ENCODE measurements at places on chromosomes 4 and X.

GRCh38 chrX:75781611-75782010 is 3.4 kb downstream of the MAGEE2 start:
- peak; percentile 29 for DNase-seq

- DNase-seq, result no peak
These were observed 29.1 kb upstream of the CT55 start for GRCh38 chrX:135200297-135200696.

DNA sequence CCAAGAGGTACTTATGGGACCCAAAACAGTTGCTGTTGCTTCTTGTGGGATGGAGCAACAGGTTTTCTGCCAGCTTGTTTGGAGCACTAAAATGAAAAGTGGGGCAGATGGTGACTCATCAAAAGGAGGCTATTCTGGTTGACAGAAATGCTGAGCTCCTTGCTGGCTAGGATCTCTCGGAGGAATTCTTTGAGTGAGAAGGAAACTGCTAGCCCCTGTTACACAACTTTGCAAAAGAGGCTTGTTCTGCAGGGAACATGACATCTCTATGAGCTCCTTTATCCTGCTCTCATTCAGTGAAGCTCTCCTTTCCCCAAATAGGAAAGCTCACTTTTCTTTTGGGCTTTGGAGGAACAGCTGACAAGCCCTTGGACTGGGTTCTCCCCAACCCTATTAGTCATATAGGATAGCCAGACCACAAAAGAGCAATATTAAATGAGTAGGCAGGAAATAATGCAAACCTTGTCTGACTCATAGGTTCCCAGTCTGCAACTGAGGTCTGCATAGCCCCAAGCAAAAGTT is 108.3 kb downstream of the CDS1 start:
- no peak for DNase-seq

- DNase-seq, result peak; percentile 47
These were observed 27.5 kb upstream of the PDGFC start for GRCh38 chr4:156999175-156999517.

GRCh38 chr4:153045111-153045982 is 109.2 kb downstream of the FHDC1 start:
- no peak for DNase-seq

DNA sequence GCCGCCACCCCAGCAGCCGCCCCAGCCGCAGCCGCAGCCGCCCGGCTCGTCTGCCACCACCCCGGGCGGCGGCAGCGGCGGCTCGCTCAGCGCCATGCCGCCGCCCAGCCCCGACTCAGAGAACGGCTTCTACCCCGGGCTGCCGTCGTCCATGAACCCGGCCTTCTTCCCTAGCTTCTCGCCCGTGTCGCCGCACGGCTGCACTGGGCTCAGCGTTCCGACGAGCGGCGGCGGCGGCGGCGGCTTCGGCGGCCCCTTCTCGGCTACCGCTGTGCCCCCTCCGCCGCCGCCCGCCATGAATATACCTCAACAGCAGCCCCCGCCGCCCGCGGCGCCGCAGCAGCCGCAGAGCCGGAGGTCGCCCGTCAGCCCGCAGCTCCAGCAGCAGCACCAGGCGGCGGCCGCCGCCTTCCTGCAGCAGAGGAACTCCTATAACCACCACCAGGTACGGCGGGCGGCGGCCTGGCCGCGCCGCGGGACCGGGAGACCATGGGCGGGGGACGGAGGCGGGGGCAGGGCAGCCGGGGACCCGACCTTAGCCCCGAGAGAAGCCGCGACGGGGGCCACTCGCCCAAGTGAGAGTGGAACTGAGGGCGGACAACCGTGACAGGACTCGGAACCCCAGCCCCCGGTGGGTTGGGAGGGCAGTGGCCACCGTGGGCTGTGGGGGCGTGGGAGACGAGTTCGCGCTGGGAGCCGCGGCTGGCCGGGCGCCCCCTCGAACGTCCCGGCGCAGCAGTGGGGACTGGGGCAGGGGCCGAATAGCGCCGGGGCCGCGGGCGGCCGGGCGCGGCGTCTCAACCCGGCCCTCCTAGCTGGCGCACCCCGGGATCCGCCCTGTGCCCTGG is 1.8 kb downstream of the CPEB2 start:
- DNase-seq, result peak; percentile 47

DNA sequence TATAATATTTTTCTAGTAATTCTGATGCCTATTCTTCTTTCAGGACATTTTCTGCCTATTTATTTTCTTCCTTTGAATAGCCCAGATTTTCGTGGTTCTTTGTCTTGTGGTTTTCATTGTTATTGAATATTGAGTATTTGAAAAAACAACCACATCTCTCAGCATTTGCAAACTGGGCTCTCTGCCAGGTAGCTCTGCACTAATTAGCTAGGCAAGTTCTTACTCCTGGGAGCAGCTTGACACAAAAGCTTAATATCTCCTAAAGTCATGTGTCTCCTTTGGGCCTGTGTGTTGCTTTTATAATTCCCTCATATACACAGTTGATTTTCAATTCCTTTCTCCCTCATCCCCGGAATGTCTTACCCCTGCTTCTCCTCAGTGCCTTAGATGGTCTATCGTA is 413.5 kb upstream of the GRIA3 start:
- DNase-seq, result no peak

DNA sequence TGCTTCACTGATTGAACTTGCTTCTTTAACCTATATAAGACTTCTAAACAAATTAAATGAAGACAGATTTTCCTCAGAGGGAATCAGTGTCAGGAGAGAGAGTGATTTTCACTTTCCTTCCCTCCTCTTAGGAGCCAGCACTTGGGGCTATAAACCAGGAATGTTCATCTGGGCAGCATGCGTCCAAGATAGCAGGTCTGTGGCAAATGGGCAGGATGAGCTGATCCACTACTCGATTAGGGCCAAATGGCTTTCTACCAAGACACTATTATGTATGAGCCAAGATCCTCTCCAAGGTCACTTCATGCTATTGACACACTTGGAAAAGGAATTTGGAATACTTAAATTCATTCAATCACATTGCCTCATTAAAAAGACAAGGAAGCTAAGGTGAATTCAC is 203.9 kb upstream of the GRID2 start:
- no peak for DNase-seq

DNA sequence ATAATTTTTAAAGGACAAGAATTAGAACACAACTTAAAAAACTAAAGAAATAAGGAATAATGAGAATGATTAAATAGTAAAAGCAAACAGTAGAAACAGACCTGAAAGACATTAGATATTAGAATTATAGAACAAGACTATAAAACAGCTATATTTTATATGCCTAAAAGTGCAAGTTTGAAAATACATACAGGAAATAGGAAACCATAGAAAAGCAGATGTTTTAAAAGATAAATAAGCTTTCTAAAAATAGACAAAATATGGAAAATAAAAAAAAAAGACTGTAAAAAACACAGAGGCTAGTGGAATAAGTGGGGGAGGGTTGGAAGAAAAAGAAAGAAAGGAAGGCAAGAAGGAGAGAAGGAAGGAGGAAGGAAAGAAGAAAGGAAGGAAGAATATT is 407.3 kb downstream of the IDS start:
- no peak for DNase-seq

- peak; percentile 27 for DNase-seq
These were observed 120.7 kb upstream of the TSPAN5 start for GRCh38 chr4:98779088-98779487.

DNA sequence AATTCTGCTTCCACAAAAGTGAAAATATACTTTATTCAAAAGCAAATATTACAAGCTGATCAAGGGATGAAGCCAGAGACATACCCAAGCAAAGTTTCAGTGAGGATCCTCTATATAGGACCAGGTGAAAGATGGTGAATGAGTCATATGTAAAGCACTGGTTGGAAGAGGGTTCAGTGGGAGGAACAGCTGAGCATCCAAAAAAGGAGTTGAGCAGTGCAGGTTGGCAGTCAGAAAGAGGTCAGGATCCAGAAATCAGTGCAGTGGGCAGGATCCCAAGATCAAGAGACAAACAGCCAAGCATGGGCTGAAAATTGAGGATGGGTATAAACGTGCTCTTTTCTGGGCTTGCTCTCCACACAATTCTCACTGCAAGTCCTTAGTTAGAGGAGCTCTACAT is 30.3 kb downstream of the OTC start:
- DNase-seq, result no peak

- DNase-seq, result no peak
These were observed 61.9 kb downstream of the ANKRD50 start for GRCh38 chr4:124650614-124651013.

DNA sequence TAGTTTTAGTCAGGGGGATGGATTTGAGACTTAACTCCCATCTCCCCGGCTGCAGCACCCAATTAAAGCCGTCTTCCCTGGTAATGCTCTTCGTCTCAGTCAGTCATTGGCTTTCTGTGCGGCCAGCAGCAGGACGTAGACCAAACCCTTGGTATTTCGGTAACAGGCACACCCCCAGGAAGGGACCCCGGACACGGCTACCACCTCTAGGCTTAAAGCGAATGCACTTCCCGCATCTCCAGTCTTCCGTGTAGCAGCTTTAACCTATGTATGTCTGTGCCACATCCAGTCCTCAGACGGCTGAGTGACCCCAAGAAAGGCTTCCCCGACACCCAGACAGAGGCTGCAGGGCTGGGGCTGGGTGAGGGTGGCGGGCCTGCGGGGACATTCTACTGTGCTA is 1.5 kb upstream of the CTAG2 start:
- no peak for DNase-seq

- no peak for DNase-seq
These were observed 537.3 kb upstream of the FTHL17 start for GRCh38 chrX:31609130-31609529.

DNA sequence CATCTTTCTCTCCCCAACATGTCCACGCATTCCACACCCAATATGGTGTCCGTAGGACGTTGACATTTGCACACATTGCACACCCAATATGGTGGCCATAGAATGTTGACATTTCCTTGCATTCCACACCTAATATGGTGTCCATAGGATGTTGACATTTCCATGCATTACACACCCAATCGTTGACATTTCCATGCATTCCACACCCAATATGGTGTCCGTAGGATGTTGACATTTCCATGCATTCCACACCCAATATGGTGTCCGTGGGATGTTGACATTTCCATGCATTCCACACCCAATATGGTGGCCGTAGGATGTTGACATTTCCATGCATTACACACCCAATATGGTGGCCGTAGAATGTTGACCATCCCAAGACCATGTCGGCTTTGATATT is 88.4 kb upstream of the SHOX start:
- no peak for DNase-seq

DNA sequence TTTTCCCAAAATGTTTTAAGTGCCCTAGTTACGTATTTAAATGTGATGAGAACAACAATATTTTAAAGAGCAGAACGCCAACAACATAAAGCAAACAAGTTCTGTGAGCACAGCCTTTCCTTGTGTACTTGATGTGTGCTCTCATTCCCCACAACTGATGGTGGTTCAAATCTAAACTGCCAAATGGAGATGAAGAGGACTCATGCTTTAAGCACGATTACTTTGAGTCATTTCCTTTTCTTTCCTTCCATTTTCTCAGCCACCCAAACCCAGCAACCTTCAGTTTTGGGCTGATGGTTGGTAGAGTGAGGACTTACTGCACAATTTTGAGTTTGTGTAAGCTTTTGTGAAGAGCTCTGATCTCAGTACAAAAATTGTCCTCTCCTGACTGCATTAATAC is 1.7 kb downstream of the NSD2 start:
- DNase-seq, result no peak

DNA sequence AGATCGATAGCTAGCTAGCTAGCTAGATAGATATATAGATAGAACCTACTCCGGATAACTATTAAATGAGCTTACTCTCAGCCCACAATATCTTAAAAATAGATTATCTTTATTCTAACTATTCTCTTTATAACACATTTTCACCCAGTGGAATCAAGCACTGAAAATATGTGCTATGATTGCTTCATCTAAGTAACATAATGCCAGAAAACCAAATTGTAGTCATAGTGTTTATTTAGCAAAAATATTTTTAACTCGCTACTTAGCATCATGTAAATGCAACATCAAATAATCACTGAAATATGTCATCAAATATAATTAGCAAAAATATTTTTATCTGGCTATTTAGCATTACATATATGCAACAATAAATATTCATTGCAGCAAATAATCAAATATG is 1.5 kb downstream of the TMEM156 start:
- DNase-seq, result no peak

- no peak for DNase-seq
These were observed 112.4 kb downstream of the RNF150 start for GRCh38 chr4:141020801-141021261.

GRCh38 chrX:96729053-96729452 is 44.4 kb downstream of the DIAPH2 start:
- no peak for DNase-seq

DNA sequence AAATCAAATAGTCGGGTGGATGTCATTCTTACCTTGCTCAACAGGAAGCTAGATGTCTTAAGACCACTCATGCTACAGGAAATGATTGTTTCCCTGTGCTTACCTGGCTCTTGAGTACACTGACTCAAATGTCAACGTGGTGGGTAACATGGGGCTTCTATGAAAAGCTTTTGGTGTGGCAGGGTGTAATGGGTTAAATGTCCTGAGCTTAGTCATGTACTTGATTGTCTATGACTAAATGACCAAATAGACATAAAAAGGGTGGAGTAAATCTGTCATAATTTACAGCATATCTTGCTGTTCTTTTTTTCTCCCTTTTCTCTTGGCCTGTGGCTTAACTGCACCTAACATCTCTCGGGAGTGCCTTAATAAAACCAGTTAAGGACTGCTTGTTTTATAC is 44.9 kb downstream of the CCNG2 start:
- no peak for DNase-seq

- no peak for DNase-seq
These were observed 74.0 kb downstream of the CC2D2A start for GRCh38 chr4:15543537-15544247.

DNA sequence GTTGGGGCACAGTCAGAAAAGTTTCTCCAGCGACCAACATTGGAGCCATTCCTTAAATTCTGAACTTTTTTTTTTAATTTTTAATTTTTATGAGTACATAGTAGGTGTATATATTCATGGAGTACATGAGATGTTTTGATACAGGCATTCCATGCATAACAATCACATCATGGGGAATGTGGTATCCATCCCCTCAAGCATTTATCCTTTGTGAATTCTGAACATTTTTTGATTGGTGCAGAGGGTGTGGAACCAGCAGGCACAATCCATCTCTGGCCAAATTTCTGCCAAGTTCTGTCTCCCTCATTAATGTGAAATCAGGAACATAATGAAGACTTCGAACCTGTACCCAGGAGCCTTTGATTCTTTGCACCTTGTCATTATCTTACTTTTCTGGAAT is 267.0 kb downstream of the FRMPD4 start:
- DNase-seq, result no peak

GRCh38 chr4:11416071-11416766 is 12.5 kb downstream of the HS3ST1 start:
- no peak for DNase-seq

- DNase-seq, result no peak
These were observed 64.9 kb downstream of the NEUROG2 start for GRCh38 chr4:112451104-112451503.

DNA sequence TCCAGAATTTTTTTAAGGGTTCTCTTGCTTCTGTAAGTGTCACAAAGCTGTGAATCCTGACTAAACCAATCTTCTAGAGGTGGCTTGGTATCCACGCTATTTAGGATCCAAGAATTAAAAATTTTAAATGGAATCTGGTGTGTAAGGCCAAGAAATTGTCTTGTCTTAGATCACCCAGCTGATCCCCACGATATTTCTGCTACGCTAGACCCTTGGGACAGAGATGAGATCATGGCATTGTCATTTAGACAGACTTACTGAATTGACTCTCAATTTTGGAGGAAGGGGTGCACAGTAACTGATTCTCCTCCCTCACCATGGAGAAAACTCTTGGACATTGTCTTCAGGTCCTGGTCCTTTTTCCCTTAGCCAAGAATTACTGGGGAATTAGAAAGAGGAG is 5.7 kb downstream of the GPRIN3 start:
- DNase-seq, result no peak

GRCh38 chr4:5824635-5825034 is 68.3 kb downstream of the CRMP1 start:
- no peak for DNase-seq

GRCh38 chrX:41064018-41064417 is 21.2 kb upstream of the USP9X start:
- no peak for DNase-seq

Measured in left hindlimb (tissue), 1 donor.